Endothelial cell of coronary artery (primary cell): ENCODE measurements at places on chromosomes 2 and 18. TPM values are rescaled to one million over a fixed set of nuclear protein-coding genes. Genes with fewer than 3 reads are reported as not detected.

Gene DSC2
- under 0.01 TPM in 1 of 2 replicates, not detected in the other for total RNA-seq

Gene LYPD6B
- not detected in 2 replicates for total RNA-seq

Gene COLEC12
- total RNA-seq: 0.94 and 16.5 TPM in 2 replicates

Gene HOXD12
- total RNA-seq: not detected in 2 replicates

Gene ADD2
- total RNA-seq: 0.28 and 4.3 TPM in 2 replicates

Gene GPR39
- total RNA-seq: 0.27 and 0.38 TPM in 2 replicates
